ENCODE measurements at places on chromosomes 3 and 15. TPM values are rescaled to one million over a fixed set of nuclear protein-coding genes. Genes with fewer than 3 reads are reported as not detected.

C3orf20 gene
- total RNA-seq = not detected

DNA sequence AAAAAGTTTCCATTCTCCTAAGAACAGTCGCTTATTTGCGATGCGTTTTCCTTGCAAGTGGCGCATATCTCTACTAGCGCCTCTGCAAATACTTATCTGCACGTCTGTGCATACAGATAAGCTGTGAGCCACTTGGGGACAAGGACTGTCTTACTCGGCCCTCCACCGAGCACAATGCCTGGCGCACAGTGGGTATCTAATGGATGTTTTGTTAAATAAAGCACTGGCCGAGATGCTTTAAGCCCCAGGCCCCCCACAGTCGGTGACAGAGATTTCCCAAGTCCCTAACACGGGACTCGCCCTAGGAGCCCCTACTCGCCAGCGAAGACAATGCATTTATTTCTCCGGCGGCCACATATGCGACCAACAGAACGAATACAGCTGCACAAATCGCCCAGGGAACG, 503 bp downstream of the HLTF start:
- peak; percentile 60 for DNase-seq

DNA sequence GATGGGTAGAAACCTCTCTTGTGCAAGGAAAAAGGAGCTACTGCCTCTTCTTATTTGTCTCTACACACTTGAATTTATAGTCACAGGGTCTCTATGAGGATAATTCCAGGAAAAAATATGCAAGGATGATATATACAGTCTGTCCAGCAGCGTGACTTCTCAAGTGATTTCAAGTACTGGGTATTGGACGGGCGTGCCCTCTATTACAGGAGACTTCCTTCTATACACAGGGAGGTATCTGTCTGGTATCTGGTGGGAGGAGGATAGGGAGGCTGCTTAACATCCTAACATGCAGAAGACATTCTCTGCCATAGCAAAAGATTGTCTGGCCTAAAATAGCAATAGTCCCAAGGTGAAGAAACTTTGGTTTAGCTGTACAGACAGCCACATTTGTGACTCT, 146.1 kb downstream of the TPRG1 start:
- DNase-seq = no peak

MCTP2 gene
- 36.9 TPM for total RNA-seq

DNA sequence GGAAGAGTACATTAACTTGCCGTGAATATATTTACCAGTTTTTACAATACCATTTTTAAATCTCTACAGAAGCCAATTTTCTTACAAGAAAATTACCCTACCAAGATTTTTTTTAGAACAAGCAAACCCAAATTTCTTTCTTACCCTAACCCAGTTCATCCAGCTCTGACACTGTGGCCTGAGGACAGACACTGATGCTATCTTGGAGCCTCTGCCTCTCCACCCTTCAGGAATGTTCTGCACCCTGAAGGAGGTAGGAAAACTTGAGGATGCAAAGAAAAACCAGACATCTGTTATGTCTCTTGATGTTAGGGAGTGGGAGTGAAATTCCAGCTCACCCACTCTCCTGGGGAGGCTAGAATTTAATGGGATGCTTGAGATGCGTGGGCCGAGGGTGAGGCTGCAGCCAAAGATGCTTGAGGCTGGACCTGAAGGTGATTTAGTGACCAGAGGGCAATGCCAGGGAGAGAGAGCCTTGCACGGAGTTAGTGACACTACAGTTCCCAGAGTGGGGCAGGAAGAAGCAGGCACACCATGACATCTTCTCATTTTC, 69.9 kb downstream of the LIPC start:
- DNase-seq = no peak

GRCh38 chr15:66017000-66017399, 147.7 kb downstream of the RAB11A start:
- DNase-seq = no peak

SLC22A14 gene
- total RNA-seq = not detected

- DNase-seq = no peak
Observed at GRCh38 chr3:30596152-30596551, 10.2 kb upstream of the TGFBR2 start.

PLS1 gene
- 32.7 TPM for total RNA-seq

- peak; percentile 71 for DNase-seq
Observed at GRCh38 chr15:74245342-74245931, 9.3 kb downstream of the CCDC33 start.

GRCh38 chr3:196554205-196554604, 14.1 kb downstream of the WDR53 start:
- DNase-seq = no peak

DNA sequence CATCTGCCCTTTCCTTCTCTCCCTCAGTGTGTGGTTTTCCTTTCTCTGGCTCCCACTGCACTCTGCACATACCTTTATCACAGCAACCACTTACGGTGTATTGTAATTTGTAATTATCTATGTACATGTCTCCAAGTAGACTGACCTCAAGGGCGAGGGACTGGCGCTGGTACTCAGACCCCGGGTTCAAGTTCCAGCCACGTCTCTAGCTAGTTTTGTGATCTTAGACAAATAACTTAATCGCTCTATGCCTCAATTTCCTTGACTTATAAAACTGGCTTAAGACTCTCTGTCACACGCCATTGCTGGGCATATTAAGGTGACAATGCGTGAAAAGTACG, 607 bp upstream of the SENP2 start:
- DNase-seq = no peak

Measured in stomach (tissue), 19 donors.